ENCODE measurements at places on chromosomes 3 and 15.

- DNase-seq = no peak
Observed at GRCh38 chr3:107574650-107575049, 51.9 kb downstream of the BBX start.

DNA sequence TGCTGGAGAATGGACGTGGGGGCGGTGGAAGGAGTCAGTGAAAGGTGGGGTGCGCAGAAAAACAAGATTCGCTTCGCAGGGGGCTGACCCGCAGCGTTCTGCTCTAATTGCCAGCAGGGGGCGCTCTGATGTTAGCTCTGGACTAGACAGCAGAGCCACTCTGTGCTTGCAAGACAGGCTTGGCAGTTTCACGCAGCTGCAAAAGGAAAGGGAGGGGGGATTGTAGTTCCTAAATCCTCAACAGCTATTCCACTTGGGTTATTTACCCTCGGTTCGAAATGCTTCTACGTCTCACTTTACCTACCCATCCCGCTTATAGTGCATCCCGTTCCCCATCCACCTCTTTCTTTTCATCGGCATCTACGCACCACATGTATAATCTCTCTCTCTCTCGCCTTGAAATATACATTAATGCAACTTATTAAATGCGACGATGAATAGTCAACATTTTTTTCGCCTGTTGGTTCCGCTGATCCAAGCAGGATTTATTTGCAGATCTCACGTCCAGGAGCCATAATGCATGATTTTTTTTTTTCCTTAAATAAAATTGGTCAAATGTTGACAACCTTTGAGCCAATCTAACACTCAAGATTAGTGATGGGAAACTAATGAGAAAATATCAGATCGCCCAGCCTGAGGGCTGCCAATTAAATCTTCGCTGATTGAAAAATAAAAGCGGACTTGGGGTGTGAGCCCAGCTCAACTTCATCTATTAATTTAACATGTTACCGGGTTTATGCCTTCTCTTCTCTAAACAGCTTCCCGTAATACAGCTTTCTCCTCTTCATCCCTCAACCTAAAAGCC is 216.4 kb downstream of the MEIS2 start:
- DNase-seq = peak; percentile 18

DNA sequence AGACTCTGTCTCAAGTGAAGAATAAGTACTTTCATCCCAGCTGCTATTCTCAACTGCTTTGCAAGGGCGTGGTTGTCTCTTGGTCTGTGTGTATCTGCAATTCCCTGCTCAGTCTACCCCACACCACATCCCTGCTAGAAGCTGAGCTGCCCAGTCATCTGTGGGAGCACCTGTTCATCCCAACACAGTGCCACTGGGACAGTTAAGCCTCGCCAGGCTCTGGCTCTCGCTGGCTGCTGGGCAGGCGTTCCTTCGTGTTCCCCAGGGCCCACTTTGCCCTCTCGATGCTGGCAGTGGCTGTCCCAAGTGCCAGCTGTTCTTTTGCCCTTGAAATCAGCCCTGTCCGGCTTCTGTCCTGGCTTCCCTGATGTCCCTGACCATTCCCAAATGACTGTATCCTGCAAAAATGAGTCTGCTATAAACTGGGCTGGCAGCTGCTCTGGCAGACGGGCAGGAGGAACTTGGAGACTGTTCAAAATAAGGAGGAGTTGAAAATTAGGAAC is 91.6 kb upstream of the KLHL25 start:
- no peak for DNase-seq

DNA sequence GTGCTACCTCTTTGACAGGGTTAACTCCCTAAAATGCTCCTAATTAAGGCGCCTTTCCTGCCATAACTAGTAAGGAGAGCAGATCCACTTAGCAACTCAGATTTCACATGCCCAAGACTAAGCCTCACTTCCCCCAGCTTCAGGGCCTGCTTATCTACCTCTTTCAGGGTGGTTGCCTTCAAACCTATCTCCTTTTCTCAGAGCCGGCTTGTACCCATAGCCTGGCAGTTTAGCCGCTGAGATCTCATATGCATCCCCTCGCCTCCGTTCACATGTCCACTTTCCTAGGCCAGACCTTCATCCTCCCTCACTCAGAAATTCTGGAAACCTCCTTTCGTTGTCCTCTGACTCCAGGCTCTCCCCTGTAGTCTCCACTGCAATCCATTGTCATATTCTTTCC is 1.0 kb upstream of the FSTL1 start:
- no peak for DNase-seq

DNA sequence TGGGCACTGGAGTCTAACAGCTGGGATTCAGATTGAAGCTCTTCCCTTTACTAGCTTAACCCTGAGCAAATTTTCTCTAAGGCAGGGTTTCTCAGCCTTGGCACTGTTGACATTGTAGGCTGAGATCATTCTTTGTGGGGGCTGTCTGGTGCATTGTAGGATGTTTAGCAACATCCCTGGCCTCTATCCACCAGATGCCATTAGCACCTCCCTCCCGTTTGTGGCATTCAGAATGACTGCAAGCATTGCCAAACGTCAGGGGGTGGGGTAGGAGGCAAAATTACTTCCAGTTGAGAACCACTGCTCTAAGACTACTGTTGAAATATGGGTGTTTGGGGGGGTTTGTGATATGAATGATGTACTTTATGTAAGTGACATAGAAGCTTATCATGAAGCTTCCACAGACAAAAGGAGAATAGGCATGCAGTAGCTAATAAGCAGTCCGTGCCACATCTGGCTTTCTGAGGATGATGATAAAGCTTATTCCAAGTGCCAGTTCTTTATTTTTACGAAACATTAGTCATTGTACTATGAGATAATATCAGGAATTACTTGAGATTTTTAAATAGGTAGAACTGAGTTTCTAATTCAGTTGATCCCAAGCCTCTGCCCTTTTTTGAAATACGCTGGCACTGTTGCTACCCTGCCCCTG is 39.3 kb downstream of the NKIRAS1 start:
- no peak for DNase-seq

- no peak for DNase-seq
Observed at GRCh38 chr3:14124223-14124614, 451 bp downstream of the CHCHD4 start.

DNA sequence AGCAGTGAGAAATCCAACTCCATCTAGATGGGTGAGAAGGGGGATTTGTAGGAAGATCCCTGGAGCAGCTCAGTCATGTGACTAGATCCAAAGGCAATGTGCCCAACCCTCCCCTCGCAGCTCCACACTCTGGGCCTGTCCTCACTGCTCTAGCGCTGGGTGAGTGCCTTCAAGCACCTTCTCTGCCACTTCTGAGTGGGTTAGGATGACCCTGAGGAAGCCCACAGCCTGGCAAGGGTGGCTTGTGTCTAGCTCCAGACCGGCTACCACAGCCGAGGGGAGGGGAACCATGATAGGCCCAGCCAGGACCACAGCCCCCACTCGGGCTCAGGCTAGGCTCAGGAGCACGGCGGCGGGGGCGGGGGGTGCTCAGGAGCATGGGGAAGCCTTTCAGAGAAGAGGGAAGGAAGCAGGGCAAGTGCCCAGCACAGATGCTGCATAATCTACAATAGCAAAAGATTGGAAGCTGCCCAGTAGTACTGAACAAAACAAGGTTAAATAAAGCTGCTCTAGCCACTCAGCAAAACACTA is 1.7 kb downstream of the SPATA12 start:
- DNase-seq = no peak

DNA sequence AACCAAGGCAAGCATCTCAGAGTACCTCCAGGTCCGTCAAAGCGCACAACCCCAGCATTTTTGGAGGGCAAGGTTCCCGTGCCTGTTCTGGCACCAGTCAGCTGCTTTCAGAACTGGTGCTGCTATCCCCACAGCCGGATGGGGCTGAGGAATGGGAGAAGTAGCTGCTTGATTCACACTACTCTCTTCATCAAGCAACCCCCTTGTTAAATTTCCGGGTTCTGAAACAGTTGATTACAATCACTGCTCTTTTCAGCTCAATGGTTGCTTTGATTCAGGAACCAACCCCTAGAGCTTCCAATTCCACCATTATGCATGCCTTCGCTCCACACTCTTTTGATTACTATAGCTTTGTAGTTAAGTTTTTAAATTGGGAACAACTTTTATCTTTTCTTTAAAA is 12.3 kb upstream of the UBA7 start:
- DNase-seq = no peak

DNA sequence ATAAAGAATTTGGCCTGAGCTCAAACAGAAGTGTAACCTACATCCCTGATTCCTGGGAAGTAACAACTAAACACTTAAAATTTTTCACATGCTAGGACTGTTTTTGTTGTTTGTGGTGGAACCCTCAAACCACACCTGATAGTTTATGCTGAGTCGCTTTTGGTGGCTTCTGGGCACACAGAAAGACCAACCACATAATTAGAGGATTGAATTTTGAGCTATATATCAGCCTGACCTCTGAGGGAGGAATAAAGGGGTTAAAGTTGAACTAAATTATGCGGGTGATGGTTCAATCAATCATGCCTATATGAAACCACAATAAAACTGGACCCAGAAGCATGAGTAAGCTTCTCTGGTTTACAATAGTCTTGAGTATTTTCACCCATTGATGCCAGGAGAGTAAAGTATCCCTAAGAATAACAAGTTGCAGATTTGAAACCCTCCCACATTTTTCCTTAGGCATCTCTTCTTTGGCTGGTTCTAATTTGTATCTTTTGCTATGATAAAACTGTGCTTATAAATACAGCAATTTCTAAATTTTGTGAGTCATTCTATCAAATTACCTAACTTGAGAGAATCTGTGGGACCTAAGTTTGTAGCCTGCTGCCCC is 1304.5 kb upstream of the GBE1 start:
- DNase-seq = no peak
